ENCODE measurements at places on chromosomes 16 and 17. TPM values are rescaled to one million over a fixed set of nuclear protein-coding genes. Genes with fewer than 3 reads are reported as not detected.

The HOXB9 gene
- 23.9 TPM for total RNA-seq

The TBX6 gene
- 0.20 TPM for total RNA-seq

The CLEC10A gene
- 0.69 TPM for total RNA-seq

The TMEM92 gene
- 1.2 TPM for total RNA-seq

The SLC47A1 gene
- total RNA-seq: 202 TPM

The TMEM114 gene
- 0.28 TPM for total RNA-seq

The MYH8 gene
- 2.3 TPM for total RNA-seq

The HOXB5 gene
- total RNA-seq: 4.2 TPM

The AARS1 gene
- total RNA-seq: 100 TPM
